ENCODE measurements at places on chromosomes 16 and 17. TPM values are rescaled to one million over a fixed set of nuclear protein-coding genes. Genes with fewer than 3 reads are reported as not detected.

GRCh38 chr16:46650254-46650623 is 29.1 kb upstream of the SHCBP1 start:
- peak overlapping the region; percentile 2 for H3K27ac ChIP-seq
- H3K36me3 ChIP-seq = no peaks in the 10 kb centered on the region
- no peak overlapping the region for H3K4me3 ChIP-seq
- DNase-seq = no peak
- H3K27me3 ChIP-seq = no peaks in the 10 kb centered on the region

ZNF319 gene
- total RNA-seq = 12.9 TPM

GRCh38 chr16:57603115-57604024 is 25.1 kb upstream of the ADGRG1 start:
- H3K4me3 ChIP-seq = no peak overlapping the region
- H3K27me3 ChIP-seq = no peaks in the 10 kb centered on the region
- H3K36me3 ChIP-seq = no peaks in the 10 kb centered on the region
- H3K4me1 ChIP-seq = no peaks in the 10 kb centered on the region
- no peak for DNase-seq

- H3K27me3 ChIP-seq = no peaks in the 10 kb centered on the region
- no peak for DNase-seq
- H3K4me3 ChIP-seq = no peak overlapping the region
- peaks cover 3% of the 10 kb centered on the region for H3K4me1 ChIP-seq
- peak overlapping the region; percentile 64 for H3K27ac ChIP-seq
- no peaks in the 10 kb centered on the region for H3K36me3 ChIP-seq
Measured at GRCh38 chr17:78343187-78343542, 16.7 kb downstream of the SOCS3 start.

EFCAB5 gene
- total RNA-seq = 0.57 TPM

GRCh38 chr16:88063211-88063773 is 112.1 kb downstream of the BANP start:
- no peaks in the 10 kb centered on the region for H3K4me1 ChIP-seq
- H3K27me3 ChIP-seq = no peaks in the 10 kb centered on the region
- H3K36me3 ChIP-seq = no peaks in the 10 kb centered on the region

ALOX12 gene
- total RNA-seq = 0.27 TPM

CD79B gene
- 1.6 TPM for total RNA-seq
